ENCODE measurements at places on chromosomes 13 and 19.

DNA sequence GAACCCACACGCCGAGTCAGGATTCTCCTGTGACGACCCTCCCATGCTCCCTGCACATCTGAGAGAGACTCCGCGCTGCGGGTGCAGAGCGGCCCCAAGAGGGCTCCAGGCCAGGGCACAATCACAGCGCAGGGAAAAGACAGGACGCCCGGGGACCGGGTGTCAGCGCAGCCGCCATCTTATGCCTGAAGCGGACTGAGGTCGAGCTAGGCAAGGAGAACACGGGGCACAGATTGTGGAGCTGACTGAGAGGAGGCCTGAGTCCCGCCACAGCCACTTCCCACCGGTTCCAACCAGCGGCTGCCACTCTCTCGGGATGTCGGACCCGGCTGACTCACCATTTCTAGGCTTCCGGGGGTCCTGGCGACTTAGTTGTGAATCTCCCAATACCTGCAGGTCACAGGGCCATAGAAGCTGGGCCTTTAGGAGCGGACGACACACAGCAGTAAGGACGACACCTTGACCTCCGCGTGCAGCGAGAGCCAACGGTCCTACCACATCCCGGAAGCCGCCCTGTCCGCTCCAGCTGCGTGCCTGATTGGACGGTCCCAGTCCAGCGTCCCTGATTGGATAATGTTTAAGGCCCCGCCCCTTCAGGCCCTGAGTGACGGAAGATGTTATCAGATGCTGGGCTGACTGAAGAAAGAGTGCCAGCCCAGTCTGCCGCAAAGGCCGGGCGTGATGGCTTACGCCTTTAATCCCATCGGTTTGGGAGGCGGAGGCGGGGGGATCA lies at the start of gene ZNF728:
Gene ZNF728, minus strand, starts transcription at position 487 of the 733 bp plus-strand sequence. Its CDS starts 146 bp downstream, at position 341.
- DNase-seq, result no peak

GRCh38 chr13:45332036-45332830 lies 8.8 kb downstream of the TPT1 start:
- no peak for DNase-seq

- DNase-seq, result no peak
These were observed 41.5 kb downstream of the PDS5B start for GRCh38 chr13:32627793-32628192.

DNA sequence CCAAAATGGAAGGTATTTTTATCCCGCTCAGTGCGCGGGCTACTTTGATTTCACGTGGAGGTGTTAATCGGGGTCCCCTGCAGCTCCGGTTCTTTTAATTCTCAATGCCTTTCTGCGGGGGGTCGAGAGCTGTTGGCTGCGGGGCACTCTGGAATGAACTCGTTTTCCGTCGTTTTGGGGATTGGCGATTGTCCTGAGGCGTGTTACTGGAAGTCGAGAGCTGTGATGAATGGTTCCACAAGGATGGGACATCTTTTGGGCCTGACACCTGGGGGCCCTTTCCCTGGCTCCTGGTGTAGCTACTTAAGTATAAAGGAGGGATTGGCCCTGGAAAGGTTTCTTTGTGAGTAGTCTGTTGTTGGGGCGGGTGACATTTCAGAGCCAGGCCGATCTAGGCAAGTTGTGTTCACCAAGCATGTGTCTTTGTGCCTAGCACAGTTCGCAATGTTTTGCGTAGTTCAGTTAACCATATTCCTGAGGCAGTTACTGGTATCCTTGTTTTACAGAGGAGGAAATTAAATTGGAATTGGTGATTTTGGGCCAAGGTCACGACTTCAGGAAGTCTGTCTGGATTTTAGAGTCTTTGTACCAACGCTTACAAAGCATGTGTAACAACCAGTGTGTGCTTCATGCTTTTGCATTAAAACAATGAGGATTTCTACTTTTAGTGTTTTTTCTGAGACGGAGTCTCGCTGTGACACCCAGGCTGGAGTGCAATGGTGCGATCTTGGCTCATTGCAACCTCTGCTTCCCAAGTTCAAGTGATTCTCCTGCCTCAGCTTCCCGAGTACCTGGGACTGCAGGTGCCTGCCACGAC lies 846 bp downstream of the RPL13A start:
- DNase-seq, result no peak

DNA sequence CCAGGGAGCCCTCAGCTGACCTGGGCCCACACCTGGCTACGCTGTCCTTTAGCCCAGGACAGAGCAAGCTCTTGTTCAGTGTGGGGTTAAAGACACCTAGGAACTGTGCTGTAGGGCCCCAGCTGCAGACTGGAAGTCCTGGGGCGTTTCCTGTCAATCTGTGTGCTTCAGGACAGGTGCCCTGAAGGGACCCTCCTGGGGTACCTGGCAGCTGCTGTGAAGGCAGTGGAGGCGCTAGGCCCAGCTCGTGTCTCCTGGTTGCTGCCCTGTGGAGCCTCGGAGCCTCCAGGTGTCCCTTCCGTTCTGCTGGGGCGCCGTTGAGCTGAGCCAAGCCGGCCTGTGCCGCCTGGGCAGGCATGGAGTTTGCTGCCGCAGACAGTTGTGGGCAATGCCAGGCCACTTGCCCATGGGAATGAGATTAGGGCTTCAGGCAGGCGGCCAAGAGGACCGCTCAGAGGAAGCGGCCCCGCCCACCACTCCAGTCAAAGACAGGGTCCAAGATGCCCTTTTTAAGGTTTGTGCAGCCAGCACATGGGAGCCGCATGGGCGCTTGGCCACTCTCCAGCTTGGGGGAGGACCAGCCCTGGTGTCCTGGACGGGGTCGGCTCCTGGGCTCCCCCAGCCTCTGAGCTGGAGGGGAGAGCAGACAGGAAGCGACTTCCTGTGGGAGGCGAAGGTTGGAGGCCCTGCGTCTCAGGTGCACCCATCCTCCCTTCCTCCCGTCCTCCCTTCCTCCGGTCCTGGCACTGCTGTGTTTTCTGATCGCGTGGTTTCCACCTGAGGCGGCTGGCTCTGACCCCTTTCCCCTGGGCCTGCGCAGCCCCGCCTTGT lies 4.0 kb downstream of the PTBP1 start:
- no peak for DNase-seq

DNA sequence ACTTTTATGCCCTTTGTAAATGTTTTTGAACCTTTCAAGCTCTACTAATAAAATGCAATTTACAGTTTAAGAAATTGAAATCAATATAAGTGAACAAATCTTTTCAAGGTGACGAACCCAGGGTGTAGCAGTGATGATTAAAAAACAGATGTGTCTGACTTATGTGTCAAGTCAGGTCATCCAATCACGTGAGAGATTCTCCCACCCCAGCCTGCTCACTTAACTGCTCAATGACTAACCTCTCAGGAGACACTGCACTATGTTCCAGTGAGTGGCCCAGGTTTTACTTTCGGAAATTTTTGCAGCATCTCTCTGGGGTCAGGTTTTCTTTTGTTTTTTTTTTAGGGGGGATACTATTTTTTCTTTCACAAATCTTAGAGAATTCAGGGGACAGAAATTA lies 60.7 kb downstream of the ZNF429 start:
- no peak for DNase-seq

Measured in esophagus squamous epithelium (tissue), 5 donors.